ENCODE measurements at places on chromosomes 3 and 15. TPM values are rescaled to one million over a fixed set of nuclear protein-coding genes. Genes with fewer than 3 reads are reported as not detected.

- DNase-seq: no peak
These were observed 62.7 kb downstream of the ADAMTSL3 start for GRCh38 chr15:83716605-83717004.

ZCWPW2 gene
- 0.90 TPM for total RNA-seq

TEX55 gene
- total RNA-seq: not detected

IL5RA gene
- 0.24 TPM for total RNA-seq

NRROS gene
- total RNA-seq: 1.1 TPM

C3orf85 gene
- total RNA-seq: 13.0 TPM

Data from mucosa of descending colon (tissue), 3 donors.